ENCODE measurements at places on chromosomes 7 and 10.

DNA sequence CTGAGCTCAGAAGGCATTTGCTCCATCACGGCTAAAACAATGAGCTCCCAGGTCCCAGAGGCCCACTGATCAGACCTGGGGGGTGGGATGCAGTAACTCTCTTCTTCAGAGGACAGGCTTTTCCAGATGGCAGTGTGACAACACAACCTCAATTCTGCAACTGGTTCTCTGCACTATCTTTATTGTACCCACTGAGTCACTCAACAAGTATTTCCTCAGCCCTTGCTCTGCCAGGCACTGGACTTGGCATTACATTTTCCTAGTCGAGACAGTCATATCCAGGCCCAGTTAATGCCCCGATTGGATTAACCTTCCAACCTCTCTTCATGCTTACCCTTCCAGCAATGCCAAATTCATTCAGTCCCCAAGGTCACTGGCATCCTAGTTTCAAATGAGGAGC, 72.6 kb downstream of the JAZF1 start:
- H3K27ac ChIP-seq = no peak overlapping the region
- no peaks in the 10 kb centered on the region for H3K4me1 ChIP-seq
- H3K36me3 ChIP-seq = no peaks in the 10 kb centered on the region
- DNase-seq = no peak
- H3K4me3 ChIP-seq = no peak overlapping the region

DNA sequence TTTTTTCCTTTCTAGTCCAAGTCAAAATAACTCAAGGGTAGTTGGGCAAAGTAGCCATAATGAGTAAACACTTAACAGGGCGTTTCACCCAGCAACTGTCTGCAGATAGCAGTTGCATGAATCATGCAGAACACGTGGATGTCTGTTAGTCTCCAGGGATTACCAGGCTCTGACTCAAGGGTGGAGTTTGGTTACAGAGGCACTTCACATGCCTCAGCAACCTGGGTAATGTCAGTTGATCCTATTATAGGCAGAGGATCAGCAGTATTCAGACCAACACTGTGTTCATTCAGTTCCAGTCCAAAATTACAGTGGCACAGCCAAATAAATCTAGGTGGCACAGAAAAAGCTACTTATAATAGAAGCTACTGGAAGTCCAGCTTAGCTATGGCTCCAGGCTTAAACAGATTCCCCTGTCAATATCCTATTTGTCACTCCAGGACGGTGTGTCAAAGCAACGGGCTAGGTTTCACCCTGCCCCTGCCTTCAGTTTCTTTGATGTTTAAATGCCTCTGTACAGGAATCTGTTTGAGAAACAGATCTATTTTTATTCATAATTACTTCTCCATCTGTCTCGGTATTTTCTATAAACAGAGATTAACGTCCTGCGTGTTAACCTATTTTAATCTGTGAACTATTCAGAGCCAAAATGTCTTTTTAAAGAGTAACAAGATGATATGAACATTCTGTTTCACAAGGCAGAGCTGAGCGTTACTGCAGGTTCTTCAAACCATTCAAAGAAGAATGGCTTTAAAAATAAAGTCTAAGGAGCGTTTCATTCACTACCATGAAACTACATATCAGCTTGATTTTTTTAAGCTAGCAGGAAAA, 162.6 kb upstream of the AKR1E2 start:
- DNase-seq = peak; percentile 23
- no peak overlapping the region for H3K27ac ChIP-seq
- H3K27me3 ChIP-seq = peaks cover 27% of the 10 kb centered on the region
- no peaks in the 10 kb centered on the region for H3K4me1 ChIP-seq
- H3K36me3 ChIP-seq = no peaks in the 10 kb centered on the region
- H3K4me3 ChIP-seq = no peak overlapping the region

GRCh38 chr10:63711361-63711760, 190.2 kb downstream of the REEP3 start:
- DNase-seq = no peak
- peaks cover 13% of the 10 kb centered on the region for H3K4me1 ChIP-seq
- peaks cover 7% of the 10 kb centered on the region for H3K27me3 ChIP-seq
- H3K4me3 ChIP-seq = no peak overlapping the region
- no peaks in the 10 kb centered on the region for H3K36me3 ChIP-seq

- no peak overlapping the region for H3K4me3 ChIP-seq
- H3K27me3 ChIP-seq = no peaks in the 10 kb centered on the region
- peaks cover 39% of the 10 kb centered on the region for H3K36me3 ChIP-seq
- H3K27ac ChIP-seq = no peak overlapping the region
- H3K4me1 ChIP-seq = peaks cover 3% of the 10 kb centered on the region
These were observed 131.8 kb downstream of the RNF216 start for GRCh38 chr7:5649641-5650040.

GRCh38 chr7:68688416-68689086, 909.7 kb upstream of the AUTS2 start:
- no peaks in the 10 kb centered on the region for H3K36me3 ChIP-seq
- H3K27me3 ChIP-seq = no peaks in the 10 kb centered on the region
- no peak for DNase-seq
- no peaks in the 10 kb centered on the region for H3K4me1 ChIP-seq
- H3K4me3 ChIP-seq = no peak overlapping the region
- no peak overlapping the region for H3K27ac ChIP-seq

GRCh38 chr10:33114451-33114952, 156.5 kb upstream of the ITGB1 start:
- no peak for DNase-seq
- H3K27ac ChIP-seq = peak overlapping the region; percentile 82
- H3K36me3 ChIP-seq = peaks cover 8% of the 10 kb centered on the region
- H3K27me3 ChIP-seq = no peaks in the 10 kb centered on the region

DNA sequence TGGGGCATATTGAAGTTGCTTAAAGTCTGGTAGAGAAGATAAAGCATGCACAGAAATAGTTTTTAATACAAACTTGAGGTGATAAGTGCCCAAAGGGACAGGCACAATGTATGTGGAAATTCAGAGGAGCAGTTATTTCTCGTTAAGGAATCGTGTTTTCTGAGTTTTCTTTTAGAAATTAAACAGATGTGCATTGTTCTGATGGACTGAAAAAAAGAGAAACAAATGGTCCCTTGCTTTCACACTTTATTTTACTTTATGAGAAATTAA, 45.6 kb downstream of the CNNM2 start:
- DNase-seq = no peak
- H3K27me3 ChIP-seq = no peaks in the 10 kb centered on the region
- H3K4me1 ChIP-seq = no peaks in the 10 kb centered on the region

- H3K36me3 ChIP-seq = no peaks in the 10 kb centered on the region
- no peaks in the 10 kb centered on the region for H3K27me3 ChIP-seq
- no peak overlapping the region for H3K27ac ChIP-seq
- H3K4me3 ChIP-seq = no peak overlapping the region
These were observed 170.9 kb downstream of the PARD3 start for GRCh38 chr10:34644224-34644623.

- no peak for DNase-seq
- H3K27ac ChIP-seq = no peak overlapping the region
- peaks cover 16% of the 10 kb centered on the region for H3K27me3 ChIP-seq
- H3K4me3 ChIP-seq = no peak overlapping the region
- H3K36me3 ChIP-seq = no peaks in the 10 kb centered on the region
These were observed 31.0 kb upstream of the OPALIN start for GRCh38 chr10:96389785-96390184.

DNA sequence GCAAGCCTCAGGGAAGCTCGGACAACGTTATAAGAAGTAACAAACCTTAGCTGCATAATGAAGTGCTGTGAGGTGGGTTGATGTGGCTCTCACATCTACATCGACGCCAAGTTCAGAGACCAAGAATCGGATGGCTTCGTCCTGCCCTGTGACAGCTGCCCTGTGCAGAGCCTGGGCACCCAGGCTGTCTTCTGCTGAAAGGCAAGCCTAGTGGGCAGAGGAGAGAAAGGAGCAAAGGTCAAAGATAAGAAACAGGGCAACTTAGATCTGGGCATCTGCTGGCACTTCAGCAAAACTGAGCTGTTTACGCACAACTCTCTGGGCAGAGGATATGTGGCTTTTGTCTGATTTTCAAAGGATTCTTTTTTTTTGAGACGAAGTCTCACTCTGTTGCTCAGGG, 6.7 kb downstream of the ANKRD16 start:
- no peak overlapping the region for H3K27ac ChIP-seq
- H3K4me3 ChIP-seq = no peak overlapping the region
- no peak for DNase-seq

GRCh38 chr10:26780793-26781601, 79.8 kb downstream of the ABI1 start:
- no peak for DNase-seq
- no peak overlapping the region for H3K4me3 ChIP-seq
- no peak overlapping the region for H3K27ac ChIP-seq
- H3K36me3 ChIP-seq = peaks cover 3% of the 10 kb centered on the region
- peaks cover 48% of the 10 kb centered on the region for H3K4me1 ChIP-seq

- no peak for DNase-seq
- H3K27ac ChIP-seq = no peak overlapping the region
- peaks cover 44% of the 10 kb centered on the region for H3K36me3 ChIP-seq
- no peaks in the 10 kb centered on the region for H3K27me3 ChIP-seq
These were observed 15.8 kb downstream of the PLAC9 start for GRCh38 chr10:80148166-80148805.

Measured in T-helper 2 cell treated with Interferon-gamma antibody and Interleukin-4, amounts not matched to agents 5 μg/mL and 100 μg/mL, for 36 hours (primary cell).